ENCODE measurements at places on chromosomes 11 and 22.

- no peak for DNase-seq
These were observed 24.8 kb upstream of the MTCH2 start for GRCh38 chr11:47667135-47667534.

DNA sequence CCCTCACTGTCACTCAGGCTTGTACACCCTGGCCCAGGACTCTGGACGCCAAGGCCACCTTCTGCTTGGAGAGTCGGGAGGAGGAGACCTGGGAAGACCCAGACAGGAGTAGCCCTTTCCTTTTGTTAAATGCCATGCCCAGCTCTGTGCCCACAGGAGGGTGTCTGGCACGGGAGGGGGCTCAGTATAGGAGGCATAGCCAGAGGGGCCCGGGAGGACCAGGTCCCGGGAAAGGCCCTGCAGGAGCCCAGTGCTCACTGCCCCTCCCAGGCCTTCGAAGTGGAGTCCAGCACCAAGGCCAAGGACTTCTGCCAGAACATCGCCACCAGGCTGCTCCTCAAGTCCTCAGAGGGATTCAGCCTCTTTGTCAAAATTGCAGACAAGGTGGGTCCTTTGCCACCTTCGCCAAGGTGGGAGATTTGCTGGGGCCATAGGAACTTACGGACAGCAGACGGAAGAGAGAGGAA is 79.0 kb downstream of the MYO7A start:
- DNase-seq, result no peak

DNA sequence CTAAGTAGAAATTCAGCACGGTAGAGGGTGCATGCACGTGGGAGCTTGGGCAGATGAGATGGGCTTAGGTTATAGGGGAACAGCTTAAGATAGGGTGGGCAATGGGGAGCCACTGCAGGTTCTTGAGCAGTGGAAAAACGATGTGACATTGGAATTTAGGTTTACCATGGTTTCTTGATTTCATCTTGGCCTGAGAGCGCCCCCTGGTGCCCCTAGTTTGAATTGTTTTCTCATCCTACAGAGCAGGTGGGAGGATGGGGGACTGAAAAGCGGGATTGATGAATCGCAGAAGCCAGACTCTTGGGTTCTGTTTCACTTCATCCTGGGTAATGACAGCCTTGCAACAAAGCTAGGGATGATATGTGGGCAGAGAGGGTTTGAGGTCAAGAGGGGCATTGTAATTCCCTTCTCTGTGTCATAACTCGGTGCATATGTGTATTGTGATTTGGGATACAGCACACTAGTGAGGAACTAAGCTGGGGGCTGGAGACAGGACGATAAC is 6.7 kb upstream of the MCAM start:
- peak; percentile 69 for DNase-seq

DNA sequence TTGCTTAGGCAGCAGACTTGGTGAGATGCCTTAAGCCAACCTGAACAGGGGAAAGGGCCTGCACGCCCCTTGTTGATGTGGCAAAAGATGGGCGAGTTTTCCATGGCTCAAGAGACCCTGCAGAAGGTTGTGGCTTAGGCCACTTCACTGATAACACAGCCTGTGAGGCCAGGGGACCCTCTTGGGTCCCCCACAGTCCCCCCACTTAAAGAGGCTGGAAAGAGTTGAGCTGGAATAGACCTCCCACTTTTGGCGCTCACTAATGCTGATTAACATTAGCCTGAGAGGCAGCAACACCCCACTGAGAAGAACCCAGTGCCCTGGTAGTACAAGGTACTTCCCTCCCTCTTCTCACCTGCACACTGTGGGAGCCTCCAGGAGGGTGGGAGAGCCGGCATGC is 107.5 kb downstream of the TRIM29 start:
- no peak for DNase-seq

- DNase-seq, result no peak
These were observed 37.3 kb downstream of the OR10A6 start for GRCh38 chr11:7893796-7894195.

DNA sequence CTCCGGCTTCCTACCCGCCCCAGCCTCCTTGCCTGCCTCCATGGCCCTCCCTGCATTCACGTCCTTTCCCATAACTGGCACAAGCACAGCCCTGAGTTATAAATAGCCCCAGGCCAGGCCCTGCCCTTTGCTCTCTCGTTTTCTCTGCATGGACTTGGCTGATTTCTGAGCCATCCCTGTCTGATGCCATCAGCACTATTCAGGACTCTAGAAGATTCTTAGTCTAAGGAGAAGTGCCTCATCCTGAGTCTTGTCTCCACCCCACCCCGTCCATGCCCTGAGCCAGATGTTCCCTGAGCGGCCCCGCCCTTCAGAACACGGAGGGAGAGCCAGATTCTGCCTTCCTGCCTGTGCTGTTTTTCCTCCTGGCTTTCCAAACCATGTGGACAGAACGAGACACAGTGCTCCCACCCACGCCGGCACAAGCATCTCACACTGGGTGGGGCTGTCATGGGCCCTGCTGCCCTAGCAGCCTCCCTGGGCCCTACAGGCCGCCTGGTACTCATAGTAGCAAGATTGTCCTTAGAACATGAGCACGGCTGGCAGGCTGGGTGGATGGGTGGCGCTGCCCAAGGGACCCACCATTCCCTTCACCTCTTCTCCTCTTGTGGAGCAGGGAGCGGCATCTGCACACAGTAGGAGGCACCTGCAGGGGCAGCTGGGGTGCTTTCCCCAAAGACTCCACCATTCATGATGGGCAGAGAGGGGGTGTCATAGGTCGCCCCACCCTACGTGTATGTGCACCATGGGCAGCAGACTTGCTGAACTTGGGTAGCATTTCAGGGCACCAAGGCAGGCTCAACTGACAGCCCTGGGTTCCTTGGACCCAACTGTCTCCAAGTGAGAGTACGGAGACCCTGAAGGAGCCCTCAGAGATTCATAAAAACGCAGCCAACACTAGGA is 76.9 kb downstream of the BCR start:
- DNase-seq, result no peak

- no peak for DNase-seq
These were observed 32.2 kb upstream of the AQP11 start for GRCh38 chr11:77557553-77557952.

DNA sequence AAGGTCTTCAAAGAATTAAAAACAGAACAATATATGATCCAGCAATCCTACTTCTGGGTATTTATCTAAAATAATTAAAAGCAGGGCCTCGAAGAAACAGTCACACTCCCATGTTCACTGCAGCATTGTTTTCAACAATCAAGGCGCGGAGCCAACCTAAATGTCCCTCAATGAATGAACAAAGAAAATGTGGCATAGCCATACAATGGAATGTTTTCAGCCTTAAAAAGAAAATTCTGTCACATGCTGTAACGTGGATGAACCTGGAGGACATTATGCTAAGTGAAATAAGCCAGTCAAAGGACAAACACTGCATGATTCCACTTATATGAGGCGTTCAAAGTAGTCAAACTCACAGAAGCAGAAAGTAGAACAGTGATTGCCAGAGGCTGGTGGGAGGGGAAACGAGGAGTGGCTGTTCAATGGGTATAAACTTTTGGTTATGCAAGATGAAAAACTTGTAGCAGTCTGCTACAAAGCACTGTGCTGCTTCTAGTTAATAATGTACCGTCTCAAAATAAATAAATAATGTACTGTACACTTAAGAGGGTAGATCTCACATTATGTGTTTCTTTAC is 41.2 kb downstream of the SNX19 start:
- DNase-seq, result no peak

GRCh38 chr11:13207270-13207664 is 70.3 kb upstream of the BMAL1 start:
- DNase-seq, result no peak

DNA sequence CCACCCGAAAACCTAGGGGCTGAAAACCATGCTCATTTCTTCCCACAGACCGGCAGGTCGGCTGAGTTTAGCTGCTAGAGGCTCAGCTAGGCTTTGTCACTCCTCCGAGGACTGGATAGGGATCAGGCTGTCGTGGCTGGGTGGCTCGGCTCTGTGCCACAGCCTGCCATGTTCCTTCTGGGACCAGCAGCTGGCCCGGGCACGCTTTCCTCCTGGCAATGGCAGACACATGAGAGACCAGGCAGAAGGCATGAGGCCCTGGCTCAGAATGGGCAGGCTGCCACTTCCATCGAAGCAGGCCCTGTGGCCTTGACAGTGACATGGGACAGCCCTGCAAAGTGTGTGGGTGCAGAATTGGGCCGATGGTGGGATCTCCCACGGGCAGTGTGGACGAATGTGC is 20.9 kb downstream of the PARVG start:
- DNase-seq, result no peak

GRCh38 chr22:40342521-40342920 is 3.8 kb upstream of the ADSL start:
- DNase-seq, result no peak

GRCh38 chr22:17772958-17773605 is 1.2 kb downstream of the BID start:
- DNase-seq, result no peak

DNA sequence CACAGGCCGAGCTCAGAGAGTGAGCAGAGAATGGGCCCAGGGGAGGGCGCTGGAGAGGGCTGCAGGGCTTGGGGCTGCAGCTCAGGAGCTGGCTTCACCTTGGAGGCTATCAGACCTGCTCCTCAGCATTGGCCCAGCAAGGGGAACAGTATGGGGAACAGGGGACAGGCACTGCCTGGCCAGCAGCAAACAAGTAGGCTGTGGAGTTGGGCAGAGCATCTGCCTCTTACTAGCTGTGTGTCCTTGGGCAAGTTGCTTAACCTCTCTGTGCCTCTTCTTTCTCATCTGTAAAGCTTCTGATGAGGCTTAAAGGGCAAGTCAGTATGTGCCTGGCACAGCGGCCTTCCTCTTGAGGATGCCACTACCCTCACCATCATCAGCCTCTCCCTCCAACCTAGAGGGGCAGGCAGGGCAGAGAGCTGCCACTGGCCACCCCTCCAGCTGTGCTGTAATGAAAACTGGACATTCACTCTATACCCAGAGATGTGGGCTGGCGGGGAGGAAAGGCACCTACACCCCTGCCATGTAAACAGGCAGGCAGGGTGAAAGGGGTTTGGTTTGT is 7.5 kb upstream of the CDKN1C start:
- peak; percentile 47 for DNase-seq

- no peak for DNase-seq
These were observed 9.7 kb upstream of the MALAT1 start for GRCh38 chr11:65489035-65489705.

GRCh38 chr11:48116437-48117228 is 100.0 kb upstream of the OR4B1 start:
- no peak for DNase-seq

DNA sequence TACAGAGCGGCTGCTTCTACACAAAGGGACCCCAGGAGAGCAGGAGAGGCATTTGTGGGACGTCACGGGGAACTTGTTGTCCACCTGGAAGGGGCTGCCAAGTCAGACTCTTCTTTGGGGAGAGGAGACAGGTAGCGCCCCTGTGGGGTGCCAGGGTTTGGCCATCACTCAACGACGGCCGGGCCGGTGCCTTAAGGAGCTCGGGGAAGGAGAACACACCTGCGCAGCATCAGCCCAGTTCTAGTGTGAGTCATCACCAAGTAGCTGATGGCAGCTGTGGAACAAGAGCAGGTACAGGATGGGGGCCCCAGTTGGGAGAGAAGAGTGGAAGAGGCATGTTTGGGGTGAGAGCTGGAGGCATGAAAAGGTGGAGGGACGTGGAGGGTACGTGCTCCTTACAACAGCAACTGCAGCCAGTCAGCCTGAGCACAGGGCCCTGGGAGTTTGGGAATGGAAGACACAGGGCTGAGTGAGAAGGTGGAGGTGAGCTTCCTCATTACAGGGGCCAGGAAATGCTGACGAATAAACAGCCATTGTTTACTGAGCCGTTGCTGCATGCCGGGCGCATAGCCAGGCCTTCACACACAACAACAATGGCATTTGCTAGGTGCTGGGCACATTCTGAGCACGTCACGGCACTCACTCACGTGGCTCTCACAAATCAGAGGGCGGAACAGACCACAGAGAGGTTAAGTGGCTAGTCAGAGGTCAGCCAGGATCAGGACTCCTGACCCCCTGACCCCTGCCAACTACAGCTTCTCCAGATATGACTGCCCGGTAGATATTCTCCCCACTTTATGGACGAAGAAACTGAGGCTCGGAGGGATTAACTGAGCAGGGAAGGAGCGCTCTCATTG is 29.1 kb upstream of the TP53I11 start:
- no peak for DNase-seq

GRCh38 chr11:117822074-117823033 is 2.2 kb downstream of the FXYD2 start:
- DNase-seq, result peak; percentile 57

GRCh38 chr11:10048350-10048749 is 245.7 kb downstream of the SBF2 start:
- no peak for DNase-seq

DNA sequence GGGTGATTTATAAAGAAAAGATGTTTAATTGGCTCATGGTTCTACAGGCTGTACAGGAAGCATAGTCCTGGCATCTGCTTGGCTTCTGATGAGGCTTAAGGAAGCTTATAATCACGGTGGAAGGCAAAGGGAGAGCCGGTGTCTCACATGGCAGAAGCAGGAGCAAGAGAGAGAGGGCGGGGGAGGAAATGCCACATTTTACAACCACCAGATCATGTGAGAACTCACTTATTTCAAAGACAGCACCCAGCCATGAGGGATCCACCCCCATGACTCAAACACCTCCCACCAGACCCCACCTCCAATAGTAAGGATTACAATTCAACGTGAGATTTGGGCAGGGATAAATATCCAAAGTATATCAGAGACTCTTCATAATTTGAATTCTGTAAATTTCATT is 200.7 kb downstream of the MSANTD4 start:
- no peak for DNase-seq

DNA sequence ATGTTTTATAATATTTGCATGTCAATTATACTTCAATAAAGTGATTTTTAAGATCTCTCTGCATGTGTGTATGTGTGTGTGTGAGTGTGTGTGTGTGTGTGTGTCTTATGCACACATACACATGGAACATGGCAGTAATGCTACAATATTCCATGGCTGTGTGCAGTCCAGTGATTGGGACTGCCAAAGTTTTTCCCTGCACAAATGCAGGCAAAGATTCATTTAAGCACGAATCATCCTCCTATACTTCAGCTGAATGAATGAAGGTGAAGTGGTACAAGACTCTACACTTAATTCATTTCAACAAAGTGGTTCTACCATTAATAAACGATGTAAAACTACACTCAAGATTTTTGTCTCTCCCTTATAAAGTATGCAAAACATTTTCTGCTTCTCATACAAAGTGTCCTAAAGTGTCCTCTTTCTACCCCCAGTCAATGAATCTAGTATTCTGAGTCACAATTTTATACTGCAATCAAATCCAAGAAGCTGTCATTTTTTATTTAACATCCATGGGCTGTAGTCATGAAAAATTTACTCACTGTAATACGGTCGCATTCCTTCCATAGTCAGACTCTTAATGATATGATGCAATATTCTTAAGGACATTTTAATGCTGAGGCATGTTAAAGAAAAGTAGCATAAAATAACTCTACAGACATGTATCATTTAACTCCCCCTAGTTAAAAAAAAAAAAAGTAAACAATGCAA is 132.4 kb downstream of the TTC28 start:
- DNase-seq, result no peak

DNA sequence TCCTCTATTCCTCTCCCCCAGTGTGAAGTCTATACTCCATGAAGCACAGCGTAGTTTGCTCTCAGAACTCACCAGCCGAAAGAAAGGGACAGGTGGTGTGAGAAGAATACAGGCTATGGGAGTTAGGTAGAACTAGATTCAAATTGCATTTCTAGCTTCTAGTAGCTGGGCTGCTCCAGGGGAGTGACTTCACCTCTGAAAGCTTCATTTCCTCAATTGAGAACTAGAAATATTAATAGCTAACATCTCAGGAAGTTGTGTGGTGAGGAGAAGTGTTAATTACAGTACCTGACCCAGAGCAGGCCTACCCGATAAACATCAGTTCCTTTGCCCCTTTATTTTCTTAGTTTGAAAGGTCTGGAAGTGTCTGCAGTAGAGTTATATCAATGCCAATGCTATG is 484.7 kb upstream of the TENM4 start:
- no peak for DNase-seq

- no peak for DNase-seq
These were observed 166.6 kb downstream of the BRD1 start for GRCh38 chr22:49660794-49661781.
